ENCODE measurements at places on chromosomes 11 and 22.

DNA sequence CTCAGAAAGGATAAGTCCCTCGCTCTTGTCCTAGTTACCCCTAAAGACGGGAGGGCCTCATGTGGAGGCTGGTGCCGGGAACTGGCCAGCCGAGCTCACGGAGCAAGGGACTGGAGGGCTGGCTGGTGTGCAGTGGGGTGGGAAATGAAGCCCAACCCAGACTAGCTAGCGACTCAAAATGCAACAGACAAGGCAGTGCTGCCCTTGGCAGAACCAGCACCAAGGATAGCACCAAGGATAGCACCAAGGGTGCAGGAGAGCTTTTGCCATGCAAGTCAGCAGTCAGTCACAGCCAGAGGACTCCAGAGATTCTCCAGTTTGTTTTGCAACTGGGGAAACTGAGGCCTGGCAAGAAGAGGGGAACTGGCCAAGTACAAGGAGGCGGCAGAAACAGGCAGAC lies 6.5 kb upstream of the BATF2 start:
- no peak for DNase-seq

- DNase-seq: no peak
These were observed 16.4 kb upstream of the FGF4 start for GRCh38 chr11:69791276-69792180.

GRCh38 chr11:132610216-132610615 lies 922.1 kb downstream of the OPCML start:
- DNase-seq: no peak

- DNase-seq: no peak
These were observed 160.3 kb upstream of the TMEM45B start for GRCh38 chr11:129655247-129655832.

DNA sequence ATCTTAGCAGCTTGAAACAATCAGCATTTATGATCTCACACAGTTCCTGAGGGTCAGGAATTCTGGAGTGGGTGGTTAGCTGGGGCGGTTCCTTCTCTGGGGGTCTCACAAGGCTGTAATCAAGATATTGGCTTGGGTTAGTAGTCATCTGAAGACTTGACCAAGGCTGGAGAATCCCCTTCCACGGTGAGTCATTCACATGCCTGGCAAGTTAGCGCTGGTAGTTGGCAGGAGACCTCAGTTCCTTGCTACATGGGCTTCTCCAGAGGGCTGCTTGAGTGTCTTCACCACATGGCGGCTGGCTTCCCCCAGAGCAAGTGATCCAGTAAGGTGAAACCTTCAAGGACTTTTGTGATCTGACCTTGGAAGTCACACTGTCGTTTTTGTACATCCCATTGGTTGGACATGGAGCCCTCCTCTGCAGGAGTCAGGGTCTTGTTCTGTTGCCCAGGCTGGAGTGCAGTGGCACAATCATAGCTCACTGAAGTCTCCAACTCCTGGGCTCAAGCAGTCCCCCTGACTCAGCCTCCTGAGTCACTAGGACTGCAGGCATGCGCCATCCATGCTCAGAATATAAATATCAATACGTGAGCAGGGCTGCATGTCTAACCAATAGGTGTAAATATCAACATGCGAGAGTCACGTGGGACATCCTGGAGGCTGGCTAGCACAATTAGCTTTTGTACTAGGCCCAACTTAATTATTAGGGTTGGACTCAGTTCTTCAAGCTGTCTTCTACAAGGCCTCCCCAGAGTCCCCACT lies 7.2 kb upstream of the NIPSNAP1 start:
- DNase-seq: no peak

GRCh38 chr11:65850217-65851082 lies 7.5 kb downstream of the CFL1 start:
- DNase-seq: no peak

DNA sequence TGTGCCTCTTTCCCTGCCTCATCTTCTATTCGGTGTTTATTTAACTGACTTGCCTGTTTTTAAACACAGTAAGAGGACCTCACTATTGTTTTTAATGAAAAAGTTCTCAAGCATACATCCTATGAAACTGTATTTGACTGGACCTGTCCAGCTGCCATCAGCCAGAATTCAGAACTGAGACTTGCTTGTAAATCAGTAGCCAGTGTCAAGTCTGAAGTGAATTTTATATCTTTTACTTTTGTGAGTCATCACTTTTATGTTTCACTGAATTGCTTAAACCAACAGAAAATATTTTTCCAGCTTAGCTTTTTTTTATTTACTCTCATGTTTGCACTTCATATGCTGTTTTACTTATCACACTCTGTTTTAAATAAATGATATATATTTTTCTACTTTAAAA lies 88.3 kb downstream of the LUZP2 start:
- DNase-seq: no peak

DNA sequence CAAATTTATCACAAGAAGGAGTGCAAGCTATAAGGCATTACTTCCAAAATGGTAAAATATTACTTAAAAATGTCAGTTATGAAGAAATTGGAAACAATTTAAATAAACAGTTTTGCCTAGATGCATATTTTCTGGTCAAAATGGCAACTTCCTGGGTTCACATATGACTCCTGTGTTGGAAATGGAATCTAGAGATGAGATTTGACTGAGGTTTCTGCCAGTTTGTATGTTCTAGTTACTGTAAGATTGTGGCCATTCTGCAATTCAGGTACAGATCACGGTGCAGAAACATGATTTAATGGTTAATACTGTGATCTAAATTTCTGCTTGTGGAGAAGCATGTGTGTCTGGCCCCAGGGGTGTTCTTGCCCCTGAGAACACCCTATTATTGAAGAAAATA lies 3.4 kb upstream of the OR4C6 start:
- no peak for DNase-seq

DNA sequence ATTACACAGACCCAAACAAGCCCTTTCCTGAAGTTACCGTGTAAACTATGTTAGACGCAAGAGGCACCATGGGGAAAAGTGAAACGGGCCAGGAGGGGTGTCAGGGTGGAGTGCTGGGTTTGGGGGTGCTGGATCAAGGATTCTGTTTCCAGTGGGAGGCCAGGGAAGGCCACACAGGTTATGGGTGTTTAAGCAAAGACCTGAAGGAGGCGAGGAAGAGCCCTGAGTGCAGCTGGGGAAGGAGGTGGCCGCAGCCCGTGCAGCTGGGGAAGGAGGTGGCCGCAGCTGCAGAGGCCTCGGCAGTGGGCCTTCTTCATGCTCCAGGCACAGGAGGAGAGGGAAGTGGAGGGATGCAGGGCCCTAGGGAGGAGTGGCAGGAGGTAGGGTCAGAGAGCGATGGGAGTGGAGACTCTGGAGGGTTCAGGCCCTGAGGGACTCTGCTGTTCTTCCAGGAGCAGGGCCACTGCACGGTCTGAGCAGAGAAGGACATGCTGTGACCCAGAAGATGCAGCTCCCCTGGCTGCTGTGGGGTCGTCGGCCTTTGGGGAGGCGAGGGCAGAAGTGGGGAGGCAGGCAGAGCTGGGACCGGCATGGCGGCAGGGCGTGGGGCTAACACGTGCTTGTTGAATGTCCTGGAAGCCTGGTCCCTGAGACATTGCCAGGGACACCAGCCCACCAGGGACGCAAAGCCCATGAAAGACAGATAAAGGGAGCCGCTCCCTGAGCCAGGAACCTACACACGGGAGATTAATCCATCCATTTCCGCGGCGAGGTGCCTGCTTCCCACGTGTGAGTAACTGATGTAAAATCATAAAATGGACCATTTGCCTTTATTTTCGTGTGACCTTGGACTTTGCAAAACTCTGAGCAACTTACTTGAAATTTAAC lies 1049.1 kb downstream of the BRD1 start:
- DNase-seq: no peak

GRCh38 chr11:58788355-58789023 lies 56.0 kb downstream of the GLYATL2 start:
- DNase-seq: no peak

- DNase-seq: no peak
These were observed 22.2 kb downstream of the OR51V1 start for GRCh38 chr11:5178046-5178837.

DNA sequence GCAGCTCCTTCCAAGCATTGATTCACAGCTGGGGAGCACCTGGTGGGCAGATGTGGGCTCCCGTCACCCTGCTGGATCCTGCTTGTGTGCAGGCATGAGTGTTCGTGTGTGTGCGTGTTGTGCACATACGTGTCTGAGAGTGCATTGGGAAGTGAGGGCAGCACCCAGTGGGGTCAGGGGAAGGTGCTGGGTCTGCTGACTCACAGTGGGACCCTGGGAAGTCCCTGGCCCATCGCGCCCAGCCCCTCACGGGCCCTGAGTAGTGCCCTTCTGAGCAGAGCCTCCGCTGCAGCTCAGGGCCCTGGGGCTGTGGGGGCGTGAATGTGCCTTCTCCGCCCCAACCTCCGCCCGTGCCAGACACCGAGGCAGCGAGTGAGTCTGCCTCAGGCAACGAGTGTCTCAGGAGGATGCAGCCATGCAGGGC lies 36.8 kb downstream of the WNT11 start:
- DNase-seq: no peak

DNA sequence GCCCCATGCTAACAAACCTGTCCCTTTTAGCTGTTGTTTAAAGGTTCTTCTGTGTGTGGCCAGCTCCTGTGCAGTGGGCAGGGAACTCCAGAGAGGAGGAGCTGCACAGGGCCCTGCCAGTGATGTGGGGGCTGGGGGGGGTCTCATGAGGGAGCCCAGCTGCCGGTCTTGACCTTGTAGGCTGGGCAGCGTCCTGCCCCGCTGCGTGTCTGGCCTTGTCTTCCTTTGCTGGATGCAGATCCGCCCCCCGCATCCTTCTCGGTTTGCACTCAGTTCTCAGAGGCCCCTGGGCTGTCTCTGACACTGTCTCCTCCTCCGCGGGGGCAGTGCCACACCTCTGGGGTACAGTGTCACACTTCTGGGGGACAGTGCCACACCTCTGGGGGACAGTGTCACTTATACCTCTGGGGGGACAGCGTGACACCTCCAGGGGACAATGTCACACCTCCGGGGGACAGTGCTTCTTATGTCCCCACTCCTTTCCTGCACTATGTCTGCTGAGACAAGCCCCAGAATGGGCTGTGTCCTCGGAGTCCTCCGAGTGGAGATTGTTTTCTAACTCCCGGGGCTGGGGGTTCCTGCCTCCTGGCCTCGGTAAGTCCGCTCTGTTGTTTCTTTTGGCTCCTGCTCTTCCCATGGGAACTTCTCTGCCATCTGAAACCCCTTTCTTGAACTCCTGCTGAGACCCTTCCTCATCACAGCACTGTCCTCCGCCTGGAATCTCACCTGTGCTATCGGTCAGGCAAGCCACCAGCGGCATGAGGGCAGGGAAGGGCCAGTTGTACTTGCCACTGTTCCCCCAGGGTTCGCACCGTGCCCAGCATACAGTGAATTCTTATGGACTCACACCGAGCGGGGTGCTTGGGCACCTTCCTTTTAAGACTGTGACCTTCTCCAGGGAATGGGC lies 788.3 kb downstream of the TBC1D22A start:
- no peak for DNase-seq

DNA sequence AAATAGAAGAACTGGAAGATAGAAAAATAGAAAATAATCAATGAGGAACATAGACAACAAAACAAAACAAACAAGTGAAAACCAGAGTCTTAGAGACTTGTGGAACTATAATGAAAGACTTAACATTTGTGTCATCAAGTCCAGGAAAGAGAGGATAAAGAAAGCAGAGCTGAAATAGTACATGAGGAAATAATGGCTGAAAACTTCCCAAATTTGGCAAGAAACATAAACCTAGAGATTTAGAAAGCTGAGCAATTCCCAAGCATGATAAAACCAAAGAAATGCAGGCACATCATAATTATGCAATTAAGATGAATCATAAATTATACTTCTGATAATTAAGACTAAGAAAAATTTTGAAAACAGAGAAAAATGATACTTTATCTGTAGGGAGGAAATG lies 614.5 kb downstream of the ETS1 start:
- no peak for DNase-seq

- DNase-seq: no peak
These were observed 30.4 kb downstream of the SLC22A12 start for GRCh38 chr11:64621283-64622019.

- no peak for DNase-seq
These were observed 9.7 kb downstream of the GAL3ST1 start for GRCh38 chr22:30564761-30565119.

GRCh38 chr22:11627436-11627797 lies 3900.6 kb upstream of the OR11H1 start:
- DNase-seq: no peak

DNA sequence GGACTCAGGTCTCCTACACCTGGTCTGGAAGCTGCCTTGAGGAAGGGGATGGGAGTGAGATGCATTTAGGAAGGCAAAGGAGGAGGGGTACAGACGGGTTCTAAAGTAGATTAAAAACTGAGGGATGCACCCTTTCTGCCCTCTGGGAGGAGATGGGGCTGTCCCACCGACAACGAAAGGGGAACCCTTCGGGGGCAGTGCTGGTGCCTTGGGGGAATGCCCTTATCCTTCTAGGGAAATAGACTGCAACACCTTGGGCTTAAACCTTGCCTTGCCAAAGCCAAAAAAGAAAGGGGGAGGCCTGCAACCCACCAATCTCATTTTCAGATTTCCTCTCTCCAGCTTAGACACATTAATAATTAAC lies 89.8 kb downstream of the PLEKHA7 start:
- DNase-seq: no peak

- no peak for DNase-seq
These were observed 1.1 kb upstream of the CLTCL1 start for GRCh38 chr22:19292458-19293230.

GRCh38 chr11:119041821-119042514 lies 11.3 kb upstream of the SLC37A4 start:
- DNase-seq: no peak

DNA sequence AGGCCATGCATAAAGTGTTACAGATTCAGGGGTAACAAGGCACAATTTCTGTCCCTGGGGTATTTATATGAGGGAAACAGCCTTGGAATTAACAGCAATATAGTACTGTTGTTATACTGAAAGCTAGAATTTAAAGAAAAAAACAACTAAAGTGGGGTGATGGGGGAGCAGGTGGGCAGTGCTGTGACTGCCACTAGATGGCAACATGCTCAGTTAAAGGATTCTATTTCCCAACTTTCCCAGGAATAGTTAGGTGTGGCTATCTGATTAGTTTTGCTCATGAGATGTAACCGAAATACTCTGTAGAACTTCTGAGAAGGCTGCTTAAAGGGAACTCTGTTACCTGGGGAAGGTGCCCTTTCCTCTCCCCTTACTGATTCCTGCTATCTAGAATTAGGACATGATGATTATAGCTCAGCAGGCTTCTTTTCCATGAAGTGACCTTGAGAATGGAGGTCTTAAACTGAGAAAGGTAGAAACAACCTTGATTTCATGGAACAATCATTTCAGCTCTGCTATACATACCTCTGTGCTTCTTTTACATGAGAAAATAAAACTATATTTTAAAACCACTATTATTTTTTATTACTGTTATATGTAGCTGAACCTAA lies 102.6 kb downstream of the RELT start:
- no peak for DNase-seq

DNA sequence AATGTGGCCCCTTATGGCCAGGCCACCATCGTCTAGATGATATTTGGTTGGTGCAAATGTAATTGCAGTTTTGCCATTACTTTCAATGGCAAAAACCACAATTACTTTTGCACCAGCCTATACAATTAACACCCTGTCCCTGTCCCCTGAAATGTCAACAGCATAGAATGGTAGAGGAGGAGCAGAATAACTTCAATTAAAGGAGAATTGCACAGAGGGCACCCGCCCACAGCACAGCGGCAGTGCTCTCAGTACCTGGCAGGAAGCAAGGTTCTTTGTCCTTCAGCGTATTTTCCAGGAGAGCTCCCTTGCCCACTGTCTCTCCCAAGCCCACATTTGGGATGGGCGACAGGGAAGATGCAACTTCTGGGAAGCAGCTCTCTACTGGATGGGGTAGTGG lies 115.3 kb downstream of the TRIM29 start:
- no peak for DNase-seq
